ENCODE measurements at places on chromosomes 6 and 20. TPM values are rescaled to one million over a fixed set of nuclear protein-coding genes. Genes with fewer than 3 reads are reported as not detected.

GRCh38 chr6:36907781-36908180, 22.0 kb downstream of the C6orf89 start:
- DNase-seq: peak; percentile 48

The PRSS16 gene
- not detected for total RNA-seq

The GPR63 gene
- 0.27 TPM for total RNA-seq

- DNase-seq: no peak
These were observed 42.6 kb upstream of the MRGBP start for GRCh38 chr20:62753626-62754025.

The RNGTT gene
- total RNA-seq: 24.9 TPM

- DNase-seq: no peak
These were observed 158.2 kb upstream of the SUPT3H start for GRCh38 chr6:45535933-45536332.

DNA sequence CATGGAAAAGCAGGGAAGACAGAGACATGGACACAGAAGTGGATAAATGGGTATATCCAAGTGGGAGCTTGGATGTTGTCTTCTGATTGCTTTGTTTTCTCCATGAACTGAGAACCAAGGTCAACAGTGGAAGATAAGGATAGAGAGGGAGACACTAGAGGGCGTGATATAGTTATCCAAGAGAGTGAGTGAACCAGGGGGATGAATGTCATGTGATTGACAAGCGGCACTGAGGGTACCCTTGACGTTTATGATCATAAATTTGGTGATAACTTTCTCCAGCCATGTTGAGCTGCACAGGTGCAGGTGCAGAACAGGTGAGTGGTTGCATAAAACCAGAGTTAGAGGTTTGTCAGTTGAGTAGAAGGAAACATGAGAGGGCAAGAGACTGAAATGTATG, 20.7 kb downstream of the EBF4 start:
- no peak for DNase-seq

DNA sequence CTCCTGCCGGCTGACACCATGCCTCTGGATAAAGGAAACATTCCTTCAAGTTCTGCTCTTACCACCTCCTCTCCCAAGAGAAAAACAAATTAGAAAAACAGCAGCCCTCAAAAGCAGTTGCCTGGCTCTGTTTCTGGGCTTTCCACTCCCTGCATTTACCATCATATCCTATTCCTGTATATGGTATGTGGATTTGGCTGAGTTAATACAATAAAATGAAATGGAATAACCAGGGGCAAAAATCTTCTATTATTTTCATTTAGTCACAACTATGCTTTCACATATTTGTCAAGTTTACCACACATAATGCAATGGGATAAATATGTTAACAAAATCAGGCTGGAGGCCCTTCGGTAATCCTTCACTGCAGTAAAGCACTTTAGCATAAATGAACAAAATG, 34.3 kb downstream of the COL12A1 start:
- peak; percentile 27 for DNase-seq

- DNase-seq: no peak
These were observed 2.1 kb downstream of the GFOD1 start for GRCh38 chr6:13485303-13485702.

- peak; percentile 3 for DNase-seq
These were observed 164.7 kb upstream of the RIMS1 start for GRCh38 chr6:71721642-71722041.

The TFAP2A gene
- total RNA-seq: not detected

DNA sequence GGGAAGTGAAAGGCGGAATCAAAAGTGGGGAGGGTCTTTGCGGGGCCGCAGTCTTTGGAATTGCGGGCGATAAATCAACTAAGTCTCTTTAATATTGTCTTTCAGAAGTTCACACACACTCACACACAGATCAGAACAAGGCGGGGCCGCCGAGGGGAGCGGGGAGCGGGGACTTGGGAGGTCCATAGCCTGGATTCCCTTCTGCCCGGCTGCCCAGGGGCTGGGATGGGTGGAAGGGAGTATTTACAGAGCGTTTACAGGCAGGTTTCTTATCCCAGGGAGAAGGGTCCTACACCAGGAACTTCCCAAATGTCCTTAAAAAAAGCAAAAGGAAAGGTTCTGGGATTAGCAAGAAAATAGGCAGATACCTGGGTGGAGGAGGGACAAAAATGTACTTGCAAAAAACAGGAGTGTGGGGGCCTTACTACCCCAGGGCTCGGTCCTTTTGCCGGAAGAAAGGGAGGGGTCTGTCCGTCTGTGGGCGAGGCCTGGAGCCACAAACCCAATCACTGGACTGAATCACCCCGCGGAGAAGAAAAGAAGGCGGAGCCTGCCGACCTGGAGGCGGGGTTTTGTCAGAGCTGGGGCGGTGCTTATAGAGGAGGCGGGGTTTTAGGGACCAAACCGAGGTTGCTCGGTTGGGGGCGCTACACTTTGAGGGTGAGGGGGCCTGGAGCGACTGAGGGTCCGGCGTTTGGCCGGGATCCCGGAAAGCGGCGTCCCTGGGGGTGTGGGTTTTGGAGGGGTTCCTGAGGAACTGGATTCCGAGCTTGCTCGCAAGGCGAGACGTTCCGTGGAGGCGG, 3.2 kb downstream of the PRRT1 start:
- no peak for DNase-seq

DNA sequence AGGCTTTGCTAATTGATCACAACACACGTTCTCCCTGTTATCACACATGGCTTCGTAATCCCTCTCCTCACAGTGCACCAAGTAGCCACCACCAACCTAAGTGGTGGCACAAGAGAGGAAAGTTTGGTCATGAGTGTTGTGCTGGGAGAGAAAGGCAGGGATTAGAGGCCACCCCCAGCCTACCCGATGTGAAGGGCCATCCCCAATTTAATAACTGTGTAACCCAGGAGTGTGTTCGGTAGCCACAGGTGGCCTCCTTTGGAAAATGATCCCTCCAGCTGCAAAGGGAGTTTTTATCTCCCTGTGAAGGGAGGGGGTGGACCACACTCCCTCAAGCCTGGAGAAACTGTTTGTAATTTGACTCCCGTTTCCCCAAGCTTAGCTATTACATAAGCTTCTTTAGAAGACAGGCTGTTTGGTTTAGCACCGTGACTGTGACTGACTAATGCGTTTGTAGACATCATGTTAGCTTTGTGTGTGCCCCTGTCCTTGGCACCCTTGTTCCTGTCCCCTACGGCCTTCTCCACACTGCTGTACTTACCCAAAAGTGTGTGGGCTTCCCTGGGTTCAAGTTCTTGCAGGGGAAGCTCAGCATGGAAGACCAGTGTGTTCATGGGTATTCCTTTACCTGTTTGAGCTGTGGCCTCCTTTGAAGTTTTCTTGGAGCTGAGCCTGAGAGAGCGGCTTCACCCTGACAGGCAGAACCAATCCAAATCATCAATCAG, 20.6 kb downstream of the PPP1R16B start:
- DNase-seq: peak; percentile 42

GRCh38 chr6:73521351-73521985, 636 bp upstream of the EEF1A1 start:
- peak; percentile 89 for DNase-seq

- peak; percentile 90 for DNase-seq
These were observed 18.4 kb upstream of the IFNGR1 start for GRCh38 chr6:137237413-137238170.

- DNase-seq: peak; percentile 42
These were observed 285.8 kb upstream of the SUPT3H start for GRCh38 chr6:45663251-45664221.

The ZBTB46 gene
- total RNA-seq: 1.1 TPM

- DNase-seq: peak; percentile 81
These were observed 7.7 kb downstream of the ZHX3 start for GRCh38 chr20:41309817-41310216.

The GJA10 gene
- total RNA-seq: not detected

GRCh38 chr20:48075591-48076174, 290.4 kb upstream of the SULF2 start:
- no peak for DNase-seq

GRCh38 chr6:151763938-151764680, 43.4 kb upstream of the ESR1 start:
- peak; percentile 97 for DNase-seq

DNA sequence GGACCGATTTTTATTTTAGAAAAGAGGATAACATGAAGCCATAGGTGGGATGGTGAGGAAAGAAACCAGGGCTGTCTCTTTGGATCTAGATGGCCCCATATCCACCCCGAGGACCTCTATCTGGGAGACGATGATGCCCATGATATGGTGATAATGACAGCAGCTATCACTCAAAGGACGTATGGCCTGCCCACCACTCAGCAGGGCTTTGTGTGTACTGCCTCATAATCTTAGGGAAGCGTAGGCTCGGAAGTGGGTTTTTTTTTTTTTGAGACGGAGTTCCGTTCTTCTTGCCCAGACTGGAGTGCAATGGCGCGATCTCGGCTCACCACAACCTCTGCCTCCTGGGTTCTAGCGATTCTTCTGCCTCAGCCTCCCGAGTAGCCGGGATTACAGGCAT, 8.2 kb upstream of the TAF8 start:
- DNase-seq: no peak

- DNase-seq: no peak
These were observed 242.4 kb upstream of the STXBP5 start for GRCh38 chr6:146961831-146962230.

- DNase-seq: no peak
These were observed 90.5 kb upstream of the TBX18 start for GRCh38 chr6:84854811-84855400.

- no peak for DNase-seq
These were observed 59.7 kb downstream of the RBM38 start for GRCh38 chr20:57450931-57451330.

- no peak for DNase-seq
These were observed 316.3 kb downstream of the ARHGAP18 start for GRCh38 chr6:129393654-129394053.

- DNase-seq: no peak
These were observed 82.6 kb downstream of the SERAC1 start for GRCh38 chr6:158085261-158086053.

- DNase-seq: no peak
These were observed 66.2 kb downstream of the UNC5CL start for GRCh38 chr6:40972814-40973213.

DNA sequence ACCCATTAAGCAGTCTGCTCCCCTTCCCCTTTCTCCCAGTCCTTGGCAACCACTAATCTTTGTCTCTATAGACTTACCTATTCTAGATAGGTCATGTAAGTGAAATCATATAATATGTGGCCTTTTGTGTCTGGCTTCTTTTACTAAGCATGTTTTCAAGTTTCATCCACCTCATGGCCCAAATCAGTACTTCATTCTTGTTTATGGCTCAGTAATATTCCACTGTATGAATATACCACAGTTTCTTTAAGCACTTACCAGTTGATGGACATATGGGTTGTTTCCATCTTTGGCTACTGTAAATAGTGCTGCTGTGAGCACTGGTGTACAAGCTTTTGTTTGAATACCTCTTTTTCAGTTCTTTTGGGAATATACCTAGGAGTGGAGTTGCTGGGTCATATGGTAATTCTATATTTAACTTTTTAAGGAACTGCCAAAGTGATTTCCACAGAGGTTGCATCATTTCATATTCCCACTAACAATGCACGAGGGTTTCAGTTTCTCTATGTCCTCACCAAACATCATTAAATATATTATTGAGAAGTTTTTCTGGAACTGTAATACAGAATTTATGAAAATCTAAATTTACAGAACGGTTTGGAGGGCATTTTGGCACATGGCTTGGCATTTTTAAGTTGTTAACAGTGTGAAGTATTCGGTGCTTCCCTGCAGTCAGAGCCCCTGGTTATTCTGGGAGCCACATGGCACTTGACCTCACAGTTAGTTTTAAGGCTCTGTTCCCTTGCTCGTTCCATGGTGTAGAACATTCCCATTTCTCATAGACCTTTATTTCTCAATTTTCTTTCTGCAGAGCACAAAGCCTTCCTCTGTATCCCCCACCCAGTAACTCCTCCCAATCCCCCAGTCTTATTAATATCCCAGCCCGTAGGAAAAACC, 27.0 kb upstream of the DTNBP1 start:
- DNase-seq: peak; percentile 58

GRCh38 chr6:14626556-14626955, 509.0 kb downstream of the CD83 start:
- no peak for DNase-seq

DNA sequence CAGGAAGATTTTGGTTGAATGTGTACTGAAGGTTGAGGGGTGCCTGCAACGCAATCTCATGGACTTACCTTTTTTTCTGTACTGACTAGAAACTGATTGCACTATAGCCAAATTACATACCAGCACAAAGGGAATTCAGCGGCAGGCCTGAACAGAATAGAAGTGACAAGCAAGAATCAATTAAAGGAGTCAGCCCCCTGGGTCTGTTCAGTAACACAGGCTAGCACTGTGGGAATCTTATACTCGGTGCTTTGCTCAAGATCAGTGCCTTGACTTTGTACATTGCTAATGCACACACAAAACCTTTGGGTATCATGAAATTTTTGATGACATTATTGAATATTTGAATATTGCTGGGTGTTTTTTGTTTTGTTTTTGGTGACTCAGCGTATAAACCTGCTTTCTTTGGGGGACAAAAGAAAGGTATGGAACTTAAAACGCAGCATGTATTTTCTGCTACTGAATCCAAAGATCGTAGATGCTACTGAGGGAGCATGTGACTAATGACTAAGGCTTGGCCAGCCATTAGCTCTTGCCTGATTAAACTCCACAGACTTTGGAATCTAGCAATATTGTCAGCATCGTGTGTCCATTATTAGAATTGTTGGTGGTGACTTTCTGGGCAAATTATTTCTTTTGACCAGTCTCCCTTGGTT, 236.6 kb downstream of the ARID1B start:
- DNase-seq: no peak

DNA sequence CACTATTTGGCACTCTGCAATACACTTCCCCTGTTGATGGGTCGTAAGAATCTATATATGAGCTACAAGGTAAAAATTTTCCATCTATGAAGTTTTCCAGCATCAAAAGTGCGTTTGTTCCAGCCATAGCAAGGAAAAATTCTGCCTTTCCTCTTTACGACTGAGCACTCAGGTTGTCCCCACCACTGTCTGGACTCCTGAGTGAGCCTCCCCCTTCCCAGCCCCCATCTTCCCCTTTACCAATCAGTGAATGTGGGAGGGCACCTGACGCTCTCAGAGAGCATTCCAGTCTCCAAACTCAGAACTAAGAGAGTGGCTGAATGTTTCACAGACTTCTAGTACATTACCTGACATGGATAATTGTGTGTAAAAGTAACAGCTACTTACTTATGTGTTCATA, at the start of gene ALDH8A1:
TSS of gene ALDH8A1 (minus strand) at position 175 of the 400 bp plus-strand sequence. CDS start at position 127, 48 bp downstream.
- no peak for DNase-seq

DNA sequence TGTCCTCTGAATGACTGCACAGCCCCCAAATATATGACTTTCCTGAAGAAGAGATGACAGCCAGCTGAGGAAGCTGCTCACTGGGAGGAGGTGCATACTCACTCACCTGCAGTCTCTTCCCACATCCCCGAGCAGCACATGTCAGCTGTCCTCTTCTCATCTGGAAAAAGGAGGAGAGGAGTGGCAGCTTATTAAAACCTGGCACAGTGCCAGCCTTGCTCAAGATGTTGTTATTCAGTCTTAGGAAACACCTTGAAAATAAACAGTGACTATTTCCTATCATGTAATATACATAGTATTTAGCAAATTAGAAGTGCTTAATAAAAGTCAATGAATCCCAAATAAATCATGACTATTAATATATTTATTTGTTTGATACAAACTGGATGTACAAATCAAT, 232.9 kb downstream of the EPM2A start:
- no peak for DNase-seq

GRCh38 chr20:44206132-44206531, 4.4 kb downstream of the OSER1 start:
- no peak for DNase-seq
